Ascending aorta (tissue), 2 donors: ENCODE measurements at places on chromosomes 7 and 10. TPM values are rescaled to one million over a fixed set of nuclear protein-coding genes. Genes with fewer than 3 reads are reported as not detected.

The GHITM gene
- 77.2 TPM for total RNA-seq

DNA sequence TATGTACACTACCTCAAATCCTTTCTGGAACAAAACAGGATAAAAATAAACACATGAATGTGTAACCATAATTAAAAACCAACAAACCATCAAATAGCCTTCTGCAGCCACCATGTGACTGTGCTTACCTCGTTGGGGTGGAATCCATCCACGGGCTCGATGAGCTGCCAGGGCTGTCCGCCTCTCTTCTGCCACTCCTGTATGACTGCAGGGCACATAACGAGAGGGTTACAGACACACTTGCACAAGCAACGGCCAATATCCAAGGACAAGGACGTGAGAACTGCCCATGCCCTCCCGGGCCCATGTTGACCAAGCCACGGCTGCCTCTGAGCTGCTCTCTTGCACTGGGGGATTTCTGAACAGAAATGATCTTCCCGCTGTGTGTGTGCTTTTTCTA is 132.2 kb downstream of the ANLN start:
- DNase-seq: no peak

The KNDC1 gene
- total RNA-seq: 0.21 TPM

GRCh38 chr7:157384301-157384700 is 47.5 kb downstream of the DNAJB6 start:
- DNase-seq: no peak

GRCh38 chr10:100537475-100537874 is 1.7 kb downstream of the HIF1AN start:
- no peak for DNase-seq

GRCh38 chr10:7070950-7071349 is 339.9 kb downstream of the SFMBT2 start:
- DNase-seq: no peak

GRCh38 chr7:8064828-8065227 is 96.2 kb downstream of the GLCCI1 start:
- peak; percentile 68 for DNase-seq

DNA sequence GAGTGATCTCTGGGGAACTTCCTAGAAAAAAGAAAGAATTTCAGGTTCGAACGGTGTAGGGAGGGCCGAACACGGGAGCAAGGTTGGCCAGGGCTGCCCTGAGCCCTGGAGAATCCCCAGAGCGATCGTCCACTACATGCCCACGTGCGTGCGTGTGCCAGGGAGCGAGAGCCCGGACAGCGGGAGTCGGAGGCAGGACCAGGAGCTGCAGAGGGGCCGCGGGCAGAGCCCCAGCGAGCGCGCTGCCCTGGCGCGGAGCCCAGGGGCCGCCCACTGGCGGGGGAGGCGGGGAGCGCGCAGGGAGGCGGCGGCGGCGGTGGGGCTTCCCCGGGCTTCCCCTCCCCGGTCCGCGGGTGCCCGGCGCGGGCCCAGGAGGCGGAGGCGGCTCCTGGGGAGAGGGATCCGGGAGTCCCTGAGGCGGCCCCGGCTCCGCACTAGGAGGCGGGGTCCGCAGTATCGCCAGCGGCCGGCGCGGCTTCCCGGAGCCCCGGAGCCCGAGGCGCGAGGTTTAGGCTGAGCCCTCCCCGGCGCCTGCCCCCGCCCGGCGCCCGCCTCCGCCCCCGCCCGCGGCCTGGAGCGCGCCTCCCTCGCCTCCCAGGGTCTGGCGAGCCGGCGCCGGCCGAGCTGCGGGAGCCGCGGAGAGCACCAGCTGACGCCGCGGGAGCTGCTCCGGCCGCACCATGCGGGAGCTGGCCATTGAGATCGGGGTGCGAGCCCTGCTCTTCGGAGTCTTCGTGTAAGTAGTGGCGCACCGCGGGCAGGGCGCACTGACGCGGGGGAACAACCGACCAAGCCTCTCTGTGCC is at the start of gene PLPP4:
PLPP4 (plus strand) TSS at position 602 of the 805 bp plus-strand sequence; CDS start at position 681, 79 bp downstream.
- no peak for DNase-seq

The HKDC1 gene
- total RNA-seq: not detected

GRCh38 chr10:33596422-33596821 is 262.0 kb upstream of the NRP1 start:
- DNase-seq: no peak

The OPALIN gene
- not detected for total RNA-seq

The GNAT3 gene
- total RNA-seq: not detected

The OR2A5 gene
- total RNA-seq: not detected

DNA sequence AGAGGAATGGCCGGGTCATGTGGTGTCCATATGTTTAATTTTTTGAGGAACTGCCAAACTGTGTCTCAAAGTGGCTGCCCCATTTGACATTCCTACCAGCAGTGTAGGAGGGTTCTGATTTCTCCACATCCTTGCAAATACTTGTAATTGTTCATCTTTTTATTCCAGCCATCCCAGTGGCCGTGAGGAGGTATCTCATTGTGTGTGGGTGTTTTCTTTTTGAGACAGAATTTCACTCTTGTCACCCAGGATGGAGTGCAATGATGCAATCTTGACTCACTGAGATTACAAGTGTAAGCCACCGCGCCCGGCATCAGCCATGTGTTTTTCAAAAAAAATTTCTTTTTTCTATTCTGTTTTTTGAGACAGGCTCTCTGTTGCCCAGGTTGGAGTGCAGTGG is 38.7 kb upstream of the DLG5 start:
- DNase-seq: no peak

- no peak for DNase-seq
Measured at GRCh38 chr10:31701546-31701945, 227.1 kb downstream of the ARHGAP12 start.

GRCh38 chr7:121945480-121946236 is 72.7 kb downstream of the PTPRZ1 start:
- DNase-seq: no peak

GRCh38 chr10:32790483-32790882 is 167.5 kb downstream of the ITGB1 start:
- DNase-seq: no peak

GRCh38 chr10:78510566-78511323 is 477.1 kb downstream of the RPS24 start:
- no peak for DNase-seq

- no peak for DNase-seq
Measured at GRCh38 chr7:106029451-106029850, 66.4 kb downstream of the CDHR3 start.

GRCh38 chr7:47574482-47575329 is 7.2 kb downstream of the TNS3 start:
- DNase-seq: no peak

DNA sequence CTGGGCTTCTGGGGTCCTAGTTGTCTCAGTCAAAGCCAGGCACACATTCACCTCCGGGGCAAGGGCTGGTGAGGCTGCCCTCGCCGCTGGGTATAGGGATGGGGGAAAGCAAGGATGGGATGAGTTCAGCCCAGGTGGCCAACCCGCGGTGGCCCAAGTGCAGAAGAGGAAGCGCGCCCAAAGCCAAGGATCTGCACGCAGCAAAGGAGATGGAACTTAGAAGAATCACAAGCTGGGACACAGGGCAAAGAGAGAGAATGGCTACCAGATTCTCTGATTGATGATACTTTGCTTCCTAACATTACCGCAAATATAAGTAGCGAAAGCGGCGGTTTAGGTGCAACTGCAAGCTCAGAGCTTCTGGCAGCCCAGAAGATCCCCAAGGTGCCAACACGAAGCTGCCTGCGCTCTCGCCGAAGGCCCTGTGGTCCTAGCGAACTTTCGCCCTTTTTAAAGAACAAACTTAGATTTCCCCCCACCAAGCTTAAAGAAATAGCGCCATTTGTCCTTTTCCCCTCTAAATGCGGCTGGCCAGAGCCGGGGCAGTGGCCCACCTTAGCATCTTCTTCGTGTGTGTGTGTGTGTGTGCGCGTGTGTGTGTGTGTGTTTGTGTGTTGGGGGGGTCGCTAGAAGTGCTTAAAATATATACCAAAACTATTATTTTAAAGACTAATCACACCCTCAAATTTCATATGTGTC is 927 bp upstream of the MKX start:
- no peak for DNase-seq

The FAM25C gene
- total RNA-seq: not detected

DNA sequence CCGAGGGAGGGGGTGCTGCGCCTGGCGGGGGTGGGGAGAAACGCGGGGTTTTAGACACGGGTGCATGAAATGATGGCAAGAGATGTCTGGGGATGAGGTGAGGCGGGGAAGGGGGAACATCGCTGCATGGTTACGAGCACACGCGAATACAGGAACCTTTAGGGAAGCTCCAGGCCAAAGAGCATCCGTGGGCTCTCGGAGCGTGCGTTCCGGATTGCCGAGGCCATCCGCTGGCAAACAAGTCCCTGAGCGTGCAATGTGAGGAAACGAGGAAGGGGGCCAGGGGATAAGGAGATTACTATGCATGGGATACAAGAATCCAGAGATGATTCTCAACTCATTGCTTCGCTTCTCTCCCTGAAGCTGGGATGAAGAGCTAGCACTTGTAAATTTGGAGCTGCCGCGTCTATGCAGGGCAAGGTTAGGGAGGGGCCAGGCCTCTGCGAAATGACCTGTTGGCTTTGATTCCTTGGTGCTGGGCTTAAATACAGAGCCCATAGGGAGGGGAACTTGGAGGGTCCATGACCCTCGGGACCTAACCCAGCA is 520 bp upstream of the WNT2 start:
- no peak for DNase-seq

The SMKR1 gene
- not detected for total RNA-seq

The ABCA13 gene
- not detected for total RNA-seq

DNA sequence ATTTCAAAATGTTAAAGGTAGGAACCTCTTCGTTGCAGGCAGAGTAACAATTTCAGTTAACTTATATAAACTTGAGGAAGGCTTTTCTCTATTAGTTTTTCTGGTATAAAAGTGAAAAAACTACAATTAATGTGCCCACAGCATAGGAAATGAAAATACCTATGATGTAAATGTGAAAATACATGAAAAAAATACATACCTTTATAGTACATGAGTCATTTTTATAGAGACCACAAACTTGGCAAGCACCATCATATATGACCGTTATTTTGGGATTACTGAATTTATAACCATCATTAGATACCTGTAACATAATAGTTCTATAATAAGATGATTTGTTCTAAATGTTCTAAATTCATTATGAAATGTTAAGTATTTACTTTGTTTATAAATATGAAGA is 42.7 kb downstream of the VWDE start:
- DNase-seq: no peak

The HGF gene
- total RNA-seq: 11.7 TPM

The MORN4 gene
- 2.3 TPM for total RNA-seq

DNA sequence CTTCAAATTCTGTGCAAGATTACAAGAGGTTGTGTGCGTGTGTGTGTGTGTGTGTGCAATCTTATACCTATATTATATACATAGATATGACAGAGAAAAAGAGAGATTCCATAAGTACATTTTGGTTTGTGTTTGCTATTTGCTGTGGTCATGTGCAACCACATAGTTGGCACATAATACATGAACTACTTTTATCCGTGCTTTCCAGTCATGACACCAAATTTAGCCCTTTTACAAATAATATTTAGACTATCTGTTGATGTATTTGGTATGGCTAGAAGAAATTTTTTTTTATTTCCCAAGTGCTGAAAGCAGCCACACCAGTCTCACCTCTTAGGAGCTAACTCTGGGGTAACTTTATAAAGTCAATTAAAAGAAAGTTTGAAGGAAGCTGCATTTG is 63.5 kb upstream of the EGFR start:
- DNase-seq: no peak

The HMX3 gene
- total RNA-seq: not detected

DNA sequence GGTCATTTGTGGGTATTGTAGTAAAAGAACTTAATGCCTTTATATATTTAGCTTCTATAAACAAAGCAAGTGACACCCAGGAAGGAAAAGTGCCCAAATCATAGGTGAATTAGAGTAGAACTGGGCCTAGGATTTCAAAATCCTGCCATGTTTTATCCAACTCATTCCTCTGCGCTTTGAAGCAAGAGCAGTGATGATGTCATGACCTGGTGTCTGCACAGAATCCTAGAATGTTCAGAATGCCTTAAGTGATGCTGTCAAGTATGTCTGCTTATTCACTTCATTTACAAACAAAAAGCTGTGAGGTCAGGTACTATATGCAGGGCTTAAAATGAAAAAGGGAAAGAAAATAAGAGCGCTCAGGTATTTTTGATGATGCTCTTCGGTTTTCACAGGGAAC is 737.2 kb upstream of the ANKRD30A start:
- no peak for DNase-seq

- DNase-seq: no peak
Measured at GRCh38 chr10:86067436-86068050, 299.1 kb downstream of the GRID1 start.

DNA sequence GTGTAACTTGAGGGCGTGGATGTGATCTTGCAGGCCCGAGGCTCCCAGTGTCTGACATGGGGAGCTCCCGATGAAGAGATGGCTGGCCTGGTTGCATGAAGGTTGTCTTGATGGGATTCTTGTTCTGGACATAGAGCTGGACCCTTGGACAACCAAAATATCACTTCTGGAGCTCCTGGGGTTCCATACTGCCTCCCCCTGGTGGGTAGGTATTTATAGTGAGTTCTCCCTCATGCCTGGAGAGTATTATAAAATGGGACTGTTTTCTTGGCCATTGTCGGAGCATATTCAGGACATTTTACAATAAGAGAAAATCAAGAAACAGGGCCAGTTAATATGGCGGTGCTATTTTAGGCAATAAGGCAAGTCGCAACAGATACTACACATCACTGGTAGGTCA is 32.6 kb upstream of the GIMAP8 start:
- DNase-seq: no peak

The CTTNBP2 gene
- total RNA-seq: 3.0 TPM

GRCh38 chr7:157058701-157059100 is 48.2 kb upstream of the MNX1 start:
- DNase-seq: no peak

GRCh38 chr7:4739528-4739992 is 35.9 kb upstream of the AP5Z1 start:
- DNase-seq: peak; percentile 73

- DNase-seq: no peak
Measured at GRCh38 chr7:33950047-33950714, 44.8 kb downstream of the BMPER start.

- no peak for DNase-seq
Measured at GRCh38 chr7:158113321-158114025, 474.1 kb downstream of the PTPRN2 start.

The PILRA gene
- 25.8 TPM for total RNA-seq

The ATAD1 gene
- total RNA-seq: 22.1 TPM

GRCh38 chr10:89362929-89363328 is 14.9 kb upstream of the IFIT1B start:
- no peak for DNase-seq
